Stimulated activated CD4-positive, alpha-beta T cell treated with anti-CD3 and anti-CD28 coated beads, Interleukin-4, amount 100 ng/mL, for 24 hours (primary cell): ENCODE measurements at places on chromosomes 2 and 18.

DNA sequence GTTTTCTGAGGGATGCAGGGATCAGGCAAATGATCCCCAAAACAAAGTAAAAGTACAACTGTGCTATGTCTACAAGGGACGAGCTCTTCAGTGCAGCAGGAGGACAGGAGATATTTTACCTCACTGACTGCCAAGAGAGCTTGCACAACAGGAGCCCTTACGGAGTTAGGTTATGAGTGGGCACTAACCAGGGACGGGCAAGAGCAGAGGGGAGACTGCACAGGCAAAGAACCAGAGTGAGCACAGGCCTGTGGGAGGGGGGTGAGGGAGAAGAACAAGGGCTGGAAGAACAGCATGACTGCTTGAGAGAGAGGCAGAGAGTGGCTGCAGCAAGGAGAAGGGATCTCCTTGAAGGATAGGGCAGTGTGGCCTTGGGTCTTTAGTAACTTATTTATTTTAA, 101.1 kb upstream of the PID1 start:
- DNase-seq = no peak

- no peak for DNase-seq
These were observed 72.9 kb downstream of the QPCT start for GRCh38 chr2:37417321-37417720.

- DNase-seq = no peak
These were observed 11.7 kb downstream of the HSBP1L1 start for GRCh38 chr18:79975985-79976680.

- no peak for DNase-seq
These were observed 24.5 kb upstream of the RAPGEF4 start for GRCh38 chr2:172711110-172711509.

DNA sequence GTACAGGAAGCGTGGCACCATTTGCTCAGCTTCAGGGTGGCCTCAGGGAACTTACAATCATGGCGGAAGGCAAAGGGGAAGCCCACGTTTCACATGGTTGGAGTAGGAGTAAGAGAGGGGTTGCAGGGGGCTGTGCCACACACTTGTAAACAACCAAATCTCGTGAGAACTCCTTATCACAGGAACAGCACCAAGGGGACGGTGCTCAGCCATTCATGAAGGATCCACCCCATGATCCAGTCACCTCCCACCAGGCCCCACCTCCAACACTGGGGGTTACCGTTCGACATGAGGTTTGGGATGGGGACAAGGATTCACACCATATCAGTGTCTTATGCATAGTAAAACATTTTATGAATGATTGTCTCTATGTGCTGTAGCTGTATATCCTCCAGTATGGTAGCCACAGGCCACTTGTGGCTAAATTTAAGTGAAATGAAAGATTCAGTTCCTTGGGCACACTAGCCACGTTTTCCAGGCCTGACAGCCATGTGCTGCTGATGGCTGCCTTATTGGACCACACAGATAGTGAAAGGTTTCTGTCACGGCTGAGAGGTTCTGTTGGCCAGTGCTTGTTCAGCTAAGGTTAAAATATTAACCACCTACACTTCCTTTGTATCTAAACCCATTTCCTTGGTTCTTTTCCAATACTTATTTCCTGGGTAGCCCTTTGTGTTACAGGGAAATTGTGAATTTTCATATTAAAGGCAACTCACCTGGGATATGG, 77.3 kb downstream of the AGAP1 start:
- no peak for DNase-seq

GRCh38 chr2:30975156-30975555, 163.1 kb downstream of the GALNT14 start:
- DNase-seq = no peak

GRCh38 chr2:209209943-209210342, 213.9 kb upstream of the MAP2 start:
- DNase-seq = no peak

DNA sequence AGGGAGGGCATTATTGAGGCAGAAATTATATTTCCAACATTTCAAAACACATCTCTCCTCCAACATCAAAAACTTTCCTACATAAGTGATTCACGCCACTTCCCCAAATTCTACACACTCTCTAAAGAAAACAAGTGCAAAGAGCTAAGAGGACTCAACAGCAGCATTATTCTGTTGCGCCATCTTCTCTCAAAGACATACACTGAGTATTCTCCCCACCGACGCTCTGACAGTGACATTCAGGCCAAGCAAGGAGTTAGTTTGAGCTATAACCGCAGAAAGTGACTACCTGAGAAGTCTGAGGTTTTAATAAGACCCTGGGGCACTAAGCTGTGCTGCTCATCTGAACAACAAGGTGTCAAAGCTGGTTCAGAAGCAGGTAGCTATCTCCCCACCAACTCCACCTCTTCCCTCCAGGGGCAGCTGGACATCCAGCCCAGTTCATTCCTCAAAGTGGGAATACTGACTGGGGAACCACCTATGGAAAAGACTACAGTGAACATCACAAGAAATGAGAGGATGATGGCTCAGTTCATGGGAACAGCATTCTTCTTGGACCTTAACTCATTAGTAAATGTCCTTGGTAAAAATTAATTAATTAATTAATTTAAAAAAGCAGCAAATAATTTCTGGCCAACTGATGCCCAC, 309.5 kb upstream of the CCDC68 start:
- no peak for DNase-seq

DNA sequence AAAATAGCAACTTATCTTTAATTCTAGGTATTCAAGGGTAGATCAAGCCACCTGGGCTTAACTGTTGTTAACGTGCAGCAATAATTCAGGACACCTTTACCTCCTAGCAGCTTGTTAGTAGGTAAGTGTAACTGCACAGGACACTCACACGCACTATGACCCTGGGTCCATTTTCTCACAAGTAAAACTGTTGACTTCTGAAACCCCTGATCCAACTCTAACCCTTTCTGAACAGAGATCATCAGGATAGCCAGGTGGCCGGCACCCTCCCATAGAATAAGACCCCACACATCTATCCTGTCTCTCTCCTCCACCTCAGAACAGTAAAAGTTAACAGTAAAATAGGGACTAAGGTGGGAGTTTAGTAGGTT, 610 bp downstream of the SPC25 start:
- DNase-seq = no peak

DNA sequence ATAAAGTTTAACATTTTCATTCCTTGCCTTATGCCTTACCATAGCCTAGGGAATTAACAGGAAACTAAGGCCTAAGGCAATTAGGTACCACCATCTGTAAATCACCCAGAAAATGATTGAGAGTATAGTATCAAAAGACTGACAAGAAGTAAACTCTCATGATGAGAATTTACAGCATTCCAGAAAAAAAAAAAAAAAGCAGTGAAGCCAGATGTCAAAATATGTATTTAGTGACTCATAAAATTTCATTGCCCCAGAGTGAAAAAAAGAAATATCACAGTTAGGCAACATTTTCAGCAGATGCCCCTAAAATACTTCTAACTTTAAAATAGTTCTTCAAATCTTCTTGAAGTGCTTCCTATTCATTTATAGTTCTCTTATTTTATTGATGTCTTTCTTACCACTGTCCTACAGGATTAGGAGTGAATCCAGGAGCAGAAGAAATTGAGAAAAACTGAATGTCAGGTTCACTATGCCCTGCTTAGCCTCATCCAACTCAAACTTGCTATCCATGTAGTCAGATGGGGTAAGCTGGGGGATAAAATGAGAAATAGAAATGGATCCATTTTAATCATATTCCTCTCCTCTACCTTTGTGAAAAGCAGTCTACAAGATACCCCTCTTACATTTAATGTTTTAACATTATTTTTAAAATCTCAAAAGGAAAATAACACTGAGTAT, 57.3 kb upstream of the TANK start:
- DNase-seq = no peak

- peak; percentile 39 for DNase-seq
These were observed 25.2 kb upstream of the GPR55 start for GRCh38 chr2:230949966-230950873.

- peak; percentile 3 for DNase-seq
These were observed 5.4 kb downstream of the HS6ST1 start for GRCh38 chr2:128313091-128313836.

GRCh38 chr18:56647071-56647470, 4.1 kb upstream of the WDR7 start:
- no peak for DNase-seq

DNA sequence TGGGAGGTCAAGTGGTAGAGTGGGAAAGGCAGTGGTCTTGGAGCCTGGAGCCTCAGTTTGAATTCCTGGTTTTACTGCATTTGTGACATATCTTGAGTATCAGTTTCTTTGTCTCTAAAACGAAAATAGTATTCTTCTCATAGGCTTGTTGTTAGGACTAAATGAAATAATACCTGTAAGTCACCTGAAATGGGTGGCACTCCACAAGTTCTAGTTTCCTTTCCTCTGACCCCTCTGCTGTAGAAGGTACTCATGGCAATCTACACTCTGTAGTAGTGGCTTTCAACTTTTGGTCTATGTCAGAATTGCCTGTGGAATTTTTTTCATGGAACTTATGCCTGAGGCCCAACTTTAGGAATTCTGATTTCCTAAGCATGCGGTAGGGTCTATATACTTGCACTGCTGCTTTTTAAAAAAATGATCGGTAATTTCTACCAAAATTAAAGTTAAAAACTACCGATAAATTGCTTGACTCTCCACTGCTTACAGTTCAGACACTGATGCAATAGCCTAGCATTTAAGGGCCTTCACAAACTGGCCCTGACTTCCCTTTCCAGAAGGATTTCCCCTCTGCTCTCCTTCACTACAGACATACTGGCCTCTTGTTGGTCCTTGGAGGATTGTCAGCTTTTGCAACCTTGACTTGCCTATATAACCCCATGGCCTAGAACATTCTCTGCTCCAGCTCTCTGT, 47.2 kb downstream of the PLEK start:
- no peak for DNase-seq

- DNase-seq = no peak
These were observed 74.6 kb downstream of the TTC27 start for GRCh38 chr2:32702303-32703064.

DNA sequence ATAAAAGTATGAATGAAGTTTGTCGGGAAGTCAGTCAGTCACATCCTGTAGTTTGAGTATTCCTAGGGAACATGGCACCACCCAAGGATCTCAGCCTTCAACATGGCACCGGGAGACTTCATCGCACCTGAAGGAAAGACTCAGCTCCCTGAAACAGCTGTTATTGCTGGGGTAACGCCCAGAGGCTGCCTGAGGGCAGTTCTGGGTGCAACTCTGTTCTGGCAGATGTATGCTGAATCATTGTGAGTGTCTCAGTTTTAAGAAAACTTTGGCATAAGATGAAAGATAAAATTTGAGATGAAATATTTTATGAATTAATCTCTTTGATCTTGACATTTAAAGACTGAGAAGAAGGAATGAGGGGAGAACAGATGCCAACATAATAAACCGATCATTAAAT, 49.9 kb upstream of the SERPINB2 start:
- no peak for DNase-seq

DNA sequence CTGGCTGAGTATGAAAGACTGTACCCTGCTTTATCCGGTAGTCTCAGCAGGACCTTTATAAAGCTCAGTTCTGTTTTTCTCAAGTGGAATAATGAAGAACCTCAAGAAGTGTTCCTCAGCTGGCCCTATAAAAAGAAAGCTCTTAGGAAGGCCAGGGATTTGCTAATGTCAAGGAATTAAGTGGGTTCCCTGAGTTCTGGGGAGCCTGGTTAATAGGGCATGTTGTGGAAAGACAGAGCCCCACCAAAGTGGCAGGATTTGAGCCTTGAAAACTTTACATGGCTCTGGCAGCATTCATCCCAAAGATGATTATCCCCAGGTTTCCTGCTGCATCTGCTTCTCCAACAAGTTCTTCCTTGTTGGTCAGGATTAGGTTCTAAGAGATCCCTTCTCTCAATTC, 6.9 kb upstream of the DYSF start:
- DNase-seq = no peak

- no peak for DNase-seq
These were observed 81.2 kb downstream of the GPD2 start for GRCh38 chr2:156517419-156517818.

- DNase-seq = no peak
These were observed 194.1 kb upstream of the SIX2 start for GRCh38 chr2:45203400-45203799.

- no peak for DNase-seq
These were observed 27.6 kb downstream of the EVA1A start for GRCh38 chr2:75533135-75533534.

DNA sequence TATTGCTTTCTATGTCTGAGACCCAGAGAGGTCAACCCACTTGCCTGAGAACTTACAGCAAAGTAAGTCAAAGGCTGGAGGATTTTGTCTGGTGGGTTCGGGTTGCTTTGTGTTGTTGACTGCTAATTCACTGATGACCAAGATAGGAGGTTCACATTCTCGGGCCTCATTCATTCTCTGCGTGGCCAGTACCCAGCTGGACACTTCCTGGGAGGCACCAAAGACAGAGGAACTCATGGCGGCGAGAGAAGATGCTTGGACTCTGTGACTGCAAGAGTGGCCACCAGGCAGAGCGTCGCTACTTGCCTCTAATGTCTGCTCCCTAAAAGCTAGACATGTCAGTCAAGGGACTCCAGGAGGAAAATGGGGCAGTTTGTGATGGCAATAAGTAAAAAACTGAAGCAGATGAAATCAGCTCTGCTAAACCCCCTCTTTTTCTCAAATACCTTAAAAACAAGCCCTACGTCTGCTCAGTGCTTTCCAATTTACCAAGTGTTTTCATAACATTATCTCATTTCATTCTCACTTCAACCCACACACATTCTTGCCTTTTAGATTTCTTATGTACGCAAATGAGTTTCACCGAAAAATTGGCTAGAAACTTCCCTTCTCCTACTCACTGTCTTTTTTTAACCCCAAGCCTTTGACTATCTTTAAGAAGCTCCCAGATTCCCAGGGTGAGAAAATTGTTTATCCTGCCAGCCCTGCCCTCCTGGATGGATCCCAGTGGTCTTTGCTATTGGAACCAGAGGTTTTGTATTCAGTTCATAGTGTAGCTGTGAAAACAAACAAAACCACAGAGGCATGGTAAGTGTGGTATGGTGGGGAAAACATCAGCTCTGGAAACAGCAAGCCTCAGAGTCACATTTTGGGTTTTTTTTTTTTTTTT, 4.9 kb upstream of the LBH start:
- DNase-seq = peak; percentile 35

- no peak for DNase-seq
These were observed 54.3 kb upstream of the AGPS start for GRCh38 chr2:177338177-177338721.

DNA sequence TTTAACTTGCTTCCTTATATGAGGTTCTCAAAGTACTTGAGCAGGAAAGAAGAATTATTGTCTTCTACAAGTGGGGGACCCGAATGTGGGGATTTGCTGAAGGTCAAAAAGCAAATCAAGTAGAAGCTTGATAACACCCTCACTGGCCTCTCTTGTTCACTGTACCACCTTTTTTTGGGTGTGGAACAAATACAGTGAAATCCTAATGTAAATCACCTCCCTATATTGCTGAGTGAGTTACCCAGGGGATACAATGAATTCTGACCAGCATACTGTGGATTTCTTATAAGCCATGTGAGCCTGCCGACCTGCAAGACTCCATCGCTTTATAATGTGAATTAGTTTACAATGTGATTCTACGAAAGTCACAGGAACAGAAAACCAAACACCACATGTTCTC, 66.5 kb downstream of the DOCK10 start:
- DNase-seq = no peak

- no peak for DNase-seq
These were observed 77.6 kb upstream of the SNTG2 start for GRCh38 chr2:873027-873426.

- no peak for DNase-seq
These were observed 1.1 kb downstream of the GREB1 start for GRCh38 chr2:11534746-11535484.
